Esophagus mucosa (tissue), 1 donor: ENCODE measurements at places on chromosomes 7 and 10. TPM values are rescaled to one million over a fixed set of nuclear protein-coding genes. Genes with fewer than 3 reads are reported as not detected.

Gene TMEM139
- total RNA-seq = 0.44 TPM

DNA sequence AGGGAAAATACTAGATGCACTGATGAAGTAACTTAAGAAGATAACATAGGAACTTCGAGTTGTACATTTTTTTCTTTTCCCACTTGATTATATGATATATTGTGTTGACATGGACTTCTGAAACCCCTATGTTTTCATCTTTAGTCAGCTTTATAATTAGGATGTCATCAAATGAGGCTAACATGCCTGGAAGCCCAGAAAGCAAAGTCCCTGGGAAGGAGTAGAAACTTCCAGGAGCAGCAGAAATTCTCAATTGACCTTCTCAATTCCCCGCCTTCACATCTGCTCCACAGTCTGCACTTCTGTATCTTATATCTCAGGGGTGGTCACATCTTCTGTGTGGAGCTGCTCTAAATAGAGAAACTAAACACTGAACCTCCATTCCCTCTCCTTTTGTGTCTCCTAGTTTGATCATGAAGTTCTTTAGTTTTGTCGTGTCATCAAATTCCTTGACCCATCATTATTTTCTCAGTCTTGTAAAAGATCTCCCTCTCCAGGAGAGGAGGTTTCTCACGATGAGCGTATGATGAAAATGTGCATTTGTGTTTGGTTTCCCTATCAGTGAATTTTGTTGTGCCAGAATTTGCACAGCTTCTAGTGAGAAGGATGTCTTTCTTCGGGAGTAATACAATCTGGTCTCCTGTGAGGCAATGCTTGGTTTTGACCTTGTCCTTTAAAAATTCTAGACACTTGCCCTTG lies 303.3 kb downstream of the SUGCT start:
- no peak for ATAC-seq

- ATAC-seq = no peak
Observed at GRCh38 chr7:159086301-159086925, 58.3 kb downstream of the VIPR2 start.

Gene ITIH5
- 2.3 TPM for total RNA-seq

Gene A1CF
- not detected for total RNA-seq

DNA sequence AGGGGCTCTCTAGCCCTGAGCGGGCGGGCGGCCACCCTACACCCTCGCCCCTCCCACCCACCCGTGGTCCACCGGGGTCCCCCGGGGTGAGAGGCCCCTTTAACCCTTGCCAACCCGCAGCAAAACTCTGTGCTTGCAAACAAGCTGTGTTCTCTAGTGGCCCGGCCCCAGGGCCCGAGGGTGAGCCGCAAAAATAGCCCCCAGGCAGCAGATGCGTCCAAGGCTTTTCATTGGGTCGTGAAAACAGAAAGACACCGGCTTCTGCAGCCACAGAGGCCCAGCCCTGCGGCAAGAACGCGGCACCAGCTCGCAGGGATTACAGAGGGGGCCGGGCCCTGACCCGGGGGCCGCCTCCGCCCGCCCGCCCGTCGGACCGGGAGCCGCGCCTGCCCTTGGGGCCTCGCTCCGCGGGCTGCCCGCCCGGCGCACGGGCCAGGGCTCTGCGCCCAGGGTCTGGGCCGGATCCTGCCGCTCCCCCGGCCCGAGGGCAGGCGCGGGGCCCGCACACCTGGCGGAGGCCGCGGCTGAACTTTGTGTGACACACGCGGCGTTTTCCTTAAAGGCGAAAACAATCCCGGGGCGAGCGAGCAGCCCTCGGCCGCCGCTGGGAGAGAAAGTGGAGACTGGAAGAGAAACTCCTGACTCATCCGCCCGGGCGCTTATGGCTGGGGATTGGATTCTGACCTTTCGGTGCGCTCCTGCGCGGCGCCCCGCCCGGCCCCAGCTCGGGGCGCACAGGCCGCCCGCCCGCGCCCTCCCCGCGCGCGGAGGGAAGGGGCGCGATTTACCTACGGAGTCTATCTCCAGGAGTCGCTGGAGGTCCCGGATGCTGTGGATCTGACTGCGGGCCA lies 2.8 kb downstream of the PDGFA start:
- peak; percentile 33 for ATAC-seq

Gene BEND7
- 0.56 TPM for total RNA-seq

GRCh38 chr10:87750001-87750671 lies 67.9 kb downstream of the ATAD1 start:
- ATAC-seq = peak; percentile 89

Gene FOXI2
- total RNA-seq = 0.32 TPM

DNA sequence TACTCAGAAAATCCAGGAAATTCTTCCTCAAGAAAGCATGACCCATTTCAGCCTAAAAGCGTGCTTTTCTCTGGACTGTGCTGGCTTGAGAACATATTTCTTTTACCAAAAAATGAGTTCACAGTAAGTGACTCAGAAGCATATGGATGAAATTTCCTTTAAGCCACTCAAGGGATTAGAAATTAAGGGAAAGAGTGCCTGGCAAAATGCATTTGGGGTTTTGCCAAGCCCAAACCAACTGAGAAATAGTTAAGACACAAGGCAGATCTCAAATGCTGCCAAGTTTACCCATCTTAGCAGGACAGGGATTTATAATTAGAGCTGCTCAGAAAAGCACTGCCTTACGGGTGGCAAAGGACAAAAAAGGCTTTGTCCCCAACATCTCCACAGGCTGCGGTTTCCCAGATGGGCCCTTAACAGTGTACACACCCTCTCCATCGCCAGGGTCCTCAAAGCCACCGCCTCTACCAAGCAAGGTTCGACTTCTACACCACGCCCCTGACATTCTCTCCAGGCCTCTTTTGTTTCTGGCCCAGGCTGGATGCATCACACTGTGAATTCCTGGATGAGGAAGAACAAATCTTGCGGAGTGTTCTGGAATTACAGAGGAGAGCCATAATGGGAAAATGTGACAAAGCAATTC lies 30.1 kb upstream of the CDHR3 start:
- no peak for ATAC-seq

GRCh38 chr7:8822595-8822994 lies 389.2 kb downstream of the NXPH1 start:
- ATAC-seq = no peak

Gene PNLIP
- not detected for total RNA-seq

DNA sequence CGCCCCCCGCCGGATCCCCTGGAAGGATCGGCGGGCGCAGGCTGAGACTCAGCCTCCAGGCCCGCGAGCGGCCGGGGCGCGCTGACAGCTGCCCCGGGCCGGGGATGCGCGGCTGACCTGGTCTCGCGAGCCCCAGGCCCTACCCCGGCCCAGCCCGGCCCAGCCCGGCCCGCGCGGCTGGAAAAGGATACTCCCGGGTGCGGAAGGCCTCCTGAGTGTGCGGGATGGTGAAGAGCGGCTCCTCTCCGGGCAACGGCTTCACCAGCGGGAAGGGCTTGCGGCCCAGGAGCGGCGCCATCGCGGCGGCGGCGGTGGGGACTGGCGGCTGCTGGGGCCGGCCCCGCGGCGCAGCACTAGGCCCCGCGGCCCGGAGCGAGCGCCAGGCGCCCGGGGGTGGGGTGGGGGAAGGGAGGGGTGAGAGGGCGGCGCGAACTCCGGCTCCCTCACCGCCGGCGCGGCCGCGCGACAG lies 423 bp downstream of the BAZ1B start:
- peak; percentile 71 for ATAC-seq

Gene FAM25A
- 29.4 TPM for total RNA-seq

Gene ELAPOR2
- 2.2 TPM for total RNA-seq

Gene SUN3
- total RNA-seq = not detected

DNA sequence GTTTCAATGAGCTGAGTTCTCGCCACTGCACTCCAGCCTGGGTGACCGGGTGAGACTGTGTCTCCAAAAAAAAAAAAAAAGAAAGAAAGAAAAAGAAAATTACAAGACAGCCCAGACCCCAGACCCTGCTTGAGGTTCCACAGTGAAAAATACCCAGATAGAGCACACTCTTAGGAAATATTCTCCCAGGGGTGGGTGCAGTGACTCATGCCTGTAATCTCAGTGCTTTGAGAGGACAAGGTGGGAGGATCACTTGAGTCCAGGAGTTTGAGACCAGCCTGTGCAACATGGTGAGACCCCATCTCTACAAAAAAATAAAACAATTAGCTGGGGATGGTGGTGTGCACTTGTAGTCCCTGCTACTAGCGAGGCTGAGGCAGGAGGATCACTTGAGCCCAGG lies 41.1 kb upstream of the GTF2IRD1 start:
- no peak for ATAC-seq

- no peak for ATAC-seq
Observed at GRCh38 chr7:105974471-105974870, 11.4 kb downstream of the CDHR3 start.

Gene SHH
- total RNA-seq = not detected

Gene C7orf57
- 1.00 TPM for total RNA-seq

Gene FZD8
- total RNA-seq = 0.56 TPM

Gene BUD31
- 98.9 TPM for total RNA-seq

Gene ADAM12
- total RNA-seq = 0.64 TPM

DNA sequence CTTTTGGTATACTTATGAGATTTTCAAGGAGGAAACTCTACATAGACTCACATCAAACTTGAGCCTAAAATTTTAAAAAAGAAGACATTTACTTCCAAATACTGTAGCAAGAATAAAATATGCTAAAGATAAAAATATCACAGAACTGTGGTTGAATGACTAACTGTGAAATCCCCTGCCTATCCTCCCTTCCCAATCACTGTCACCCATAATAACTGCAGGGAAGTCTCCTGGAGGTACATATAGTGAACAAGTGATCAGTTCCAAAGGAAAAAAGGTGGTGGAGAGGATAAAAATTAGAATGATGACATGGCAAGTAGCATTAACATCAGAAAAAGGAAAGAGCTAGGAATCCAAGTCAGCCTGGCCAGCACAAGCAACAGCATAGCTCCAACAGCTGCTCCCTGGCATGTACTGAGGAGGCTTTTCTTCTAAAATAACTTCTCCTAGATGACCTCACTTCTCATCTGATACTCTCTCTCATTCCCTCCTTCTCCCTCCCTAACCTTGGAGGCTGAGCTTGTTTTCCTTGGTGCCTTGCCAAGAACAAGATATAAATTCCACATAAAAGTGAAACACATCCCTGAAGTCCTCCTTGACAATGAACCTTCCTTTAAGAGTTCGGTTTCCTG lies 124.0 kb downstream of the IQUB start:
- ATAC-seq = no peak

DNA sequence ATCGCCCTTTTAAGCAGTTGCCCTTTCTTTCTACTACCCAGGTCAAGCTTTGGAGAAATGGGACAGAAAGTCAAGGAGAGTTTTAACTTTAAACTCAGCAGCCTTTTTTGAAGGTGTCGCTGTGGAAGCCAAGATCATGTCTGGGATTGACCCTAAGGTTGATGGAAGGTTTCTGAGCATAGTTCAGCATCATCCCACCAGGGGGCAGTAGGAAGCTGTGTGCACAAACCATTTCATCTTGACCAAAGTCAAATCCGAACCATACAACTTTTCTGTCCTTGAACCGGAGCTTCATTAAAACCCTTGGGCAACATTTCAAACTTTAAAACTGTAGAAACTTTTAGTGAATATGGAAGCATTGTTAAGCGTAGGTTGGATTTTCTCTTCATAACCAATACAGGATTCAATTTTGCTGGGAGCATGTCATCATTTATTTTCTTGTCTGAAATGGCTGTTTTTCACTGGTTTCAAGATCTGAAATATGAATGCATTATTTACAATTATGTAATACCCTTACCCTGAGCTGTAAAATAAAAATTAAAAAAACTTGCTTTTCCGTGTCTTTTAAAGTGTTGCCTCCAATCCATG lies 214.4 kb upstream of the KIAA1217 start:
- peak; percentile 84 for ATAC-seq

DNA sequence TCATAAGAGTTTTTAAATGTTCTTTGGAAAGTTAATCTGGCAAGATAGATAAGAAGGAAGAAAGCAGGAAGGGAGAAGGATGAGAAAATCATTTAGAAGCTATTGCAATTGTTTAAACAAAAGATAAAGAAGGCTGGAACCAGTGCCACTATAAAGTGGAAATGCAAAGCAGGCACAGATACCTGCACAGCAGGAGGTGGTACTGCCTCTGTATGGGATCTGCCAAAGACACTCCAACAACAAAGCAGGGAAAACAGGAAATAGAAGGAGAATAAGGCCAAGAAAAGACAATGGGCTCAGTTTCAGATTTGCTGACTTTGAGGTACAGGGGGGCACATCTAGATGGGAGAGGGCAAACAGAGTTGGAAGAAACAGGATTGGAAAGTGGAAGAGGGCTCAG lies 138.6 kb downstream of the PPP1R17 start:
- ATAC-seq = no peak

- ATAC-seq = no peak
Observed at GRCh38 chr7:43570688-43571365, 12.1 kb upstream of the STK17A start.

Gene ASAH2B
- 2.7 TPM for total RNA-seq

Gene ACSL5
- total RNA-seq = 3.3 TPM

GRCh38 chr7:128458956-128459355 lies 3.3 kb downstream of the HILPDA start:
- no peak for ATAC-seq

Gene CRHR2
- total RNA-seq = not detected

DNA sequence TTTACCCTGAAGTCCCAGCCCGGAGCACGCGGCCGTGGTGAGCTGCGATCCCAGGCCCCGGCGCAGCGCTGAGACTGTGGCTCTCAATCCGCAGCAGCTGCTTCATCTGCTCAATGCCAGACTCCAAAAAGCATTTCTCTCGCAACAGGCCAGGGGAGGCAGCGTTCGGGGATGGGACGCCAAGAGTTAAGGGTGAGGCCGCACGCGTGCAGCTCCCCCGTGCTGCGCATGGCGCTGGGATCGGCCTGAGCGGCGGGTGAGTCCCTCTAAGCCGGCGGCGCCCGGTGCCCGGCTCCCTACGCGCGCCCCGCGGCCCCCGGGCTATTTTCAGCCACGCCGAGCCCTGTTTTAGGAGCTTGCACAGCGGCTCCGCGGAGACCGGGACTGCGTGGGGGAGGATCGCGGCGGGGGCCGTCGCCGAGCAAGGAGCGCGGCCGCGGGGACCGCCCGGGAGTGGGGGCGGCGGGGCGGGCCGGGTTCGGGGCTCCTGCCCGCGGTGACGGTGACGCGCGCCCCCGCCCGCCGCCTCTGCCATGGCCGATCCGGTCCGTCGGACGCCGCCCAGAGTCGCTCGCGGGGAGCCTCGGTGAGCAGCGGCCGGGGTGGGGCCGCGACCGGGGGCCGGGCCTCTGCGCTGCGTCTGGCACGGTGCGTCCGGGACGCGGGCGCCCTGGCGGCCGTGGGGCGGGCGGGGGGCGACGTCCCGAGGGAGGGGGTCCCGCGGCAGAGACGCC lies 29.4 kb upstream of the JAKMIP3 start:
- peak; percentile 51 for ATAC-seq

Gene CALY
- not detected for total RNA-seq

Gene MLXIPL
- total RNA-seq = 0.52 TPM

DNA sequence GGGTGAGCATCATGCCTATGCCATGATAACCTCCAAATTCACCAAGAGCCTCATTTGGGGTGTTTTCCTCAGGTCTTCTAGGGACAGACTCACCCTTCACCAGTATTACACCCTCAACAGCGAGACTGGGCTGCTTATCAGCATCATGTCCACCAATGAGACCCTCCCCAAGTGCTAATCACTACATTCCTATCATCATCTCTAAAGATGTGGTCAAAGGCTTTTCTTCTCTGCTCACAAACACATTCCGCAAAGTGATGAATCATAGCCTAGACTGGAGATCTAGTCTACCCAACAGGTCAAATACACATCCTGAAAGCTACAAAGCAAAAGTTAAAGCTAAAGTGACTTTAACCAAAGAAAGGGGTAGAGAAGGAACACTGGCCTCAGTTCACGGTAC lies 75.3 kb upstream of the C7orf33 start:
- no peak for ATAC-seq

Gene IFIT2
- total RNA-seq = 1.5 TPM

Gene OR13A1
- total RNA-seq = 0.32 TPM
